ENCODE measurements at places on chromosomes 4 and X.

DNA sequence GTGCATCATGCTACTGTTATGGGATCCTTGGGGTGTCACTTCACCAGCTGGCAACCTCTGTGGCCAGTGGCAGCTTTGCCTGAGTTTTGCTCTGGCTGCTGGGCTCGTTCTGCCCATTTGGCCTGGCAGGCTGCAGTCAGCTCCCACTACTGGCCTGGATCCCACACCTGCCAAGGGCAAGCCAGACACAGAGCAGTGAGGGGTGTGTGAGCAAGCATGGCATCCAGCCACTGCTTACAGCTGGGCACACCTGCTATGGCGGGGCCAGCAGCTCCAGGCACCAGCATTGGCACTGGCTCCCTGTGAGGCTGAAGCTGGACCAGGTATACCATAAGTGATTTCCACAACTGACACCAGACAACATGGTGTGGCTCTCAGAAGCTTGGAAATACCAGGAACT is 183.4 kb downstream of the NPFFR2 start:
- H3K36me3 ChIP-seq = no peaks in the 10 kb centered on the region
- no peaks in the 10 kb centered on the region for H3K4me1 ChIP-seq
- H3K27me3 ChIP-seq = peaks cover 5% of the 10 kb centered on the region
- DNase-seq = no peak
- H3K27ac ChIP-seq = no peak overlapping the region

DNA sequence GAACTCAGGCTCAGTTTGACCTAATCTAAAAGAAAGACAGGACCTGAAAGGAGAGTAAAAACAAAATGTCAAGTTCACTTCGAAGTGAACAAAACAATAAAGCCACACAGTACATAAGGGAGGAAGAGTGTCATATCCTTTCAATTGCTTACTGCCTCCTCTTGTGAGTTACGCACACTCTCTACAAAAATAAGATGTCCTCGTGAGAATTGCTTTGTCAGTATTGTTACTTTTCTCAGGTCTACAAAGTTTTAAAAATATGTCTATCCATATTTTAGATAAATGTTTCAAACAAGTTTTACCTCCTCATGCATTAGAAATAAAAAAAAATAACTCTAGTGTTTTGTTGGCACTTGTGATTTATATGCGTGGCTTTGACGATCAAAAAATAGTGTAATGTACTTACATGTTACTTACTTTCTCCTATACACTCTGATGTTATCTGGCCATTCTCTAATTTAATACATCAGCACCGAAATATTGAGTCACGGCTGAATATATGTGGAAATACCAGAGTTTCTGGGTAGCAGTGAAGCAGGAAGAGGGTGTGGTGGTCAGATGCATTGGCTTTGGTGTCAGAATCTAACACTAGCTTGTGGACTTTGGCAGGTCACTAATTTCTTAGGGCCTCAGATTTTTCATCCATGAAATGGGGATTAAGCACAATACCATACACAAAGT is 8.1 kb upstream of the MRPL1 start:
- no peaks in the 10 kb centered on the region for H3K4me1 ChIP-seq
- no peak for DNase-seq
- H3K4me3 ChIP-seq = no peak overlapping the region
- peaks cover 2% of the 10 kb centered on the region for H3K27me3 ChIP-seq
- no peaks in the 10 kb centered on the region for H3K36me3 ChIP-seq

DNA sequence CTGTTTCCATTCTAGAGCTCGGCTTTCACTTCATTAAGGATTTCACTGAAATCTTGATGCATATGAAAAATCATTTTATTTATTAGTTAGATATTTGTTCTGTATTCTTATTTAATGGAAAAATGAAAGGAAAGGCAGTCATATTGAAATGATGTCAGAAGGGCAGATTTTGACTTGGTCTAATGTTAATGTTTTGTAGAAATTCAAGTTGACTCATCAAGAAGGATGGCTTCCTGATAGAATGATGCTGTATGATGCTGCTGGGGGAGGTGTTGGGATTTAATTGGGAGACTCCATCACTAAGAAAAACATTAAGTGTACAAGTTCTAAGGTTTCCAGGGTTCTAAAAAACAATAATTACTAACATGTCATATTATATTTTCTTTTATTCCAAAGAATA is 204.8 kb downstream of the PDGFC start:
- H3K27me3 ChIP-seq = no peaks in the 10 kb centered on the region
- no peak overlapping the region for H3K27ac ChIP-seq
- no peak for DNase-seq
- H3K4me1 ChIP-seq = peaks cover 76% of the 10 kb centered on the region

GRCh38 chr4:76955182-76955581 is 5.6 kb downstream of the SEPTIN11 start:
- no peaks in the 10 kb centered on the region for H3K27me3 ChIP-seq
- H3K4me1 ChIP-seq = peaks cover 77% of the 10 kb centered on the region
- DNase-seq = no peak
- peak overlapping the region; percentile 82 for H3K27ac ChIP-seq
- peak overlapping the region; percentile 60 for H3K4me3 ChIP-seq
- peaks cover 30% of the 10 kb centered on the region for H3K36me3 ChIP-seq

- H3K36me3 ChIP-seq = no peaks in the 10 kb centered on the region
- H3K4me1 ChIP-seq = no peaks in the 10 kb centered on the region
- H3K27me3 ChIP-seq = peaks cover 19% of the 10 kb centered on the region
These were observed 46.5 kb downstream of the CWH43 start for GRCh38 chr4:49032440-49033161.

- DNase-seq = no peak
- peaks cover 28% of the 10 kb centered on the region for H3K36me3 ChIP-seq
- H3K4me1 ChIP-seq = peaks cover 96% of the 10 kb centered on the region
- H3K27ac ChIP-seq = peak overlapping the region; percentile 98
These were observed 99.1 kb downstream of the ARHGAP10 start for GRCh38 chr4:147830987-147831386.

DNA sequence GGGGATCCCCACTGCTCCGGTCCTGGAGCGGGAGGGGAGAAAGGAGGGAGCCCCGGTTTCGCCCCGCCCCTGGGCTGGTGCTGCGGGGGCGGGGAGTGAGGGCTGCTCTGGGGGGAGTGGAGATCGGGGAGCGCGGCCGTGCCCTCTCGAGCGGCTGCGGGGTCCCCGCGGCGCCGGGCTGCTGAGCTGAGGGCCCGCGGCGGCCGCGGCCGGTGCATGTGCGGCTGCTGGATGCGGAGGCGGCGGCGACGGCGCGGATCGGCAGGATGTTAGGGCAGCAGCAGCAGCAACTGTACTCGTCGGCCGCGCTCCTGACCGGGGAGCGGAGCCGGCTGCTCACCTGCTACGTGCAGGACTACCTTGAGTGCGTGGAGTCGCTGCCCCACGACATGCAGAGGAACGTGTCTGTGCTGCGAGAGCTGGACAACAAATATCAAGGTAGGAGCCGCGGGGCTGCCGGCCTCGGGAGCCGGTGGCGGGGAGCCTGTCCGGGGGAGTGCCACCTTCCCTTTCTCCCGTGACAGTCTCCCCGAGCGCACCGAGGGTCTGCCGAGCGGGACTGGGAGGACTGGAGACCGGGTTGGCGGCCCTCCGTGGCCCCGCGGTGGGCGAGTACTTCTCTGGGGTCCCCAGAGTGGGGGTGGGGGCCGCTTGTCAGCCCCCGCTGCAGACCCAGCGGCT is at the start of gene ING2:
ING2 (plus strand) TSS at position 129 of the 681 bp plus-strand sequence; CDS start at position 267, 138 bp downstream.
- H3K27ac ChIP-seq = peak within 1 kb of the TSS; percentile 98
- no peaks in the 10 kb centered on the region for H3K36me3 ChIP-seq
- peak; percentile 93 for DNase-seq
- no peaks in the 10 kb centered on the region for H3K27me3 ChIP-seq
- H3K4me3 ChIP-seq = peak within 1 kb of the TSS; percentile 89

DNA sequence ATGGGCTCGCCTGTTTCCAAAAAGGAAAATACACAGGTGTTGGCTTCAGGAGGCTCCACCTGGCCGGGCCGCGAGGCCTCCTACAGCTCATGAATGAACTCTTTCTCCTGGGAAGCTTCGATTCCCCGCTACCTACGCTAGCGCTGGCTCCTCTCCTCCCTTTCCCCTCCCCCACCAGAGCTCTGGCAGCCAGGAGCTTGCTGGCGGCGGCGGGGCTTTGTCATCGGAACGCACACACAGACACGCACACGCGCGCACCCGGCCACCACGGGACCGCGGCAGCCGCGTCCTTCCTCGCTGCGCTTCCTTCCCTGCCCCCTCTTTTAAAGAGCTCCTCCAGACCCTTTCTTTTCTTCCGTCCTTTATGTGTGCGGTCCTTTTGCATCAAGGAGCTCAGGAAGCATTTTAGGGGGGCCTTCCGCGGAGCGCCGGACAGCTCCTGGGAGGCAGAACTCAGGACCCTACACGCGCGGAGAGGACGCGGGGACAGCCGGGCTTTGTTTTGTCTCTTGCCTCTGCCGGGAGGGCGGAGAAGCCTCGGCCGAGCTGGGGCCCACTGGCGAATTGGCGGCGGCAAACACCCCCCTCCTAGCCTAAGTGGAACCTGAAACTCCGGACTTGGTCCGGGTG is 70.2 kb upstream of the BCOR start:
- no peak overlapping the region for H3K27ac ChIP-seq
- H3K27me3 ChIP-seq = no peaks in the 10 kb centered on the region
- H3K4me1 ChIP-seq = peaks cover 39% of the 10 kb centered on the region
- H3K4me3 ChIP-seq = peak overlapping the region; percentile 37

- H3K4me3 ChIP-seq = no peak overlapping the region
- no peaks in the 10 kb centered on the region for H3K27me3 ChIP-seq
- DNase-seq = no peak
- no peaks in the 10 kb centered on the region for H3K36me3 ChIP-seq
These were observed 76.7 kb downstream of the MAOB start for GRCh38 chrX:43805579-43805978.

DNA sequence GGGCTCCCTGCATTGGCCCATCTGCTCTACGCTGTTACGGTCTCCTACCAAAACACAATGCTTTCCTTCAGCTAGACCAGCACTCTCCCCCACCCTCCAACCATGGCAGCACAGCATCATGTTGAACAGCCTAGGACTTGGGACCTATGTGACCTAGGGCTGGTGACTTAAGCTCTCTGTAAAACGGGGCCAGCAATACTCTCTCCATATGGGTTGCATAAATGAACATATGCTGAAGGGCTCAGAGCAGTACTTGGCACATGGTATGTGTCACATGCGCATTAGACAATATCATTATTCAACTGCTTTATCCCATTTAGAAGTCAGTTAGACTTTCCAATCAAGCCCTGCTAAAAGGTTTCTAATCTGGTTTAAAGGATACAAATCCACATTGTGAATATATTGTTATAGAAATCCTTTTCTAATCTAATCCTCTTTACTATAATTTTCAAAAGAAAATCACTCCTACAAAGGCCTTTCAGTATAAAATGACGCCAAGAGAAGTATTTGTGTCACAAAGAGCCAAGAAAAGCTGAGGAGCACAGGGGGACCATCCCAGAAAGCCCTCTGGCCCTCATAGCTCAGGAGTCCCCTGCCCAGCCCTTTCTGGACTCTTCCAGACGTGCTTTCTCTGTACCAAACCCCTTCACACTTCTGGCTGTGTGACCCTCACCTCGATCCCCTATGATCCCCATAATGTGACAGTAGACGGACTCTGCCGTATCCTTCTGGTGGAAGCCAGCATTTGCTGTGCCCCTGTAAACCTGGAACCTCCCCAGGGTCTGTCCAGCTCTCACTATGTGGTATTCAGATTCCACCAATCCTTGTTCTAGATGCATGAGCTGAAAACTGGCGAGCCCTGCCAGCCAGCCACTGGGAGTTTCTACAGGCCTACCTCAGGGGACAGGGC is 42.3 kb downstream of the NSG1 start:
- no peak overlapping the region for H3K27ac ChIP-seq
- H3K4me3 ChIP-seq = no peak overlapping the region
- peaks cover 9% of the 10 kb centered on the region for H3K36me3 ChIP-seq
- H3K4me1 ChIP-seq = peaks cover 8% of the 10 kb centered on the region
- H3K27me3 ChIP-seq = no peaks in the 10 kb centered on the region

- peak overlapping the region; percentile 48 for H3K4me3 ChIP-seq
- H3K27me3 ChIP-seq = no peaks in the 10 kb centered on the region
- H3K4me1 ChIP-seq = peaks cover 77% of the 10 kb centered on the region
- H3K36me3 ChIP-seq = no peaks in the 10 kb centered on the region
These were observed 119.6 kb downstream of the CBLL2 start for GRCh38 chrX:22392133-22392948.

DNA sequence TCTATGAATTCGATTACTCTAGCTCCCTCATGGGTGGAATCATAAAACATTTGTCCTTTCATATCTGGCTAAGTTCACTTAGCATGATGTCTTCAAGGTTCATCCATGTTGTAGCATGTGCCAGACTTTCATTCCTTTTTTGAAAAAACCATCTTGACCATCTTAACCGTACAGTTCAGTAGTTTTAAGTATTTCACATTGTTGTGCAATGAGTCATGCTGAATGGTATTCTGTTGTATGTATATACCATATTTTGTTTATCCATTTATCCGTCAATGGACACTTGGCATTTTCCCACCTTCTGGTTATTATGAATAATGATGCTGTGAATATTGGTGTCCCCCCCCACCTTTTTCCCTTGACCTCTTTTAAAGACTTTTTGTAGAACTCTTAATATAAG is 72.4 kb upstream of the TLR2 start:
- no peak for DNase-seq
- H3K27me3 ChIP-seq = no peaks in the 10 kb centered on the region
- peaks cover 23% of the 10 kb centered on the region for H3K36me3 ChIP-seq
- no peak overlapping the region for H3K4me3 ChIP-seq

Data from chondrocyte (in vitro differentiated cells).